ENCODE measurements at places on chromosomes 16 and 17. TPM values are rescaled to one million over a fixed set of nuclear protein-coding genes. Genes with fewer than 3 reads are reported as not detected.

DNA sequence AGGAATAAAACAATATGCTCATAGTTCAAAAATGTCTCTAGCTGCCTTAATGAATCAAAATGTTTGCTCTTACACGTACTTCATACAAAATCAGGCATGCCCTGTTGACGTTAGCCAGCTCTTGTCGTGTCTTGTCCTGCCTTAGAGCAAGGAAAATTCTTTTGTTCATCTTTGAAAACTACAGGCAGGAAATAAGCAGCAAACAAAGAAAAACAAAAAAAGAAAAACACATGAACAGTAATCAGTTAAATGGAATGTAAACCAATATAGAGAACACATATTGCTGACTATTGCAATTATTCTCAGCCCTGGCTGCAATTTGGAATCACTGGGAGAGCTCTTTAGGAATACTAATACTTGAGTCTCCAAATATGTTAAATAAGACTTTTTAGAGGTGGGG is 1.7 kb downstream of the CAPNS2 start:
- H3K4me3 ChIP-seq = no peak overlapping the region
- no peaks in the 10 kb centered on the region for H3K36me3 ChIP-seq
- DNase-seq = no peak
- no peak overlapping the region for H3K27ac ChIP-seq

DNA sequence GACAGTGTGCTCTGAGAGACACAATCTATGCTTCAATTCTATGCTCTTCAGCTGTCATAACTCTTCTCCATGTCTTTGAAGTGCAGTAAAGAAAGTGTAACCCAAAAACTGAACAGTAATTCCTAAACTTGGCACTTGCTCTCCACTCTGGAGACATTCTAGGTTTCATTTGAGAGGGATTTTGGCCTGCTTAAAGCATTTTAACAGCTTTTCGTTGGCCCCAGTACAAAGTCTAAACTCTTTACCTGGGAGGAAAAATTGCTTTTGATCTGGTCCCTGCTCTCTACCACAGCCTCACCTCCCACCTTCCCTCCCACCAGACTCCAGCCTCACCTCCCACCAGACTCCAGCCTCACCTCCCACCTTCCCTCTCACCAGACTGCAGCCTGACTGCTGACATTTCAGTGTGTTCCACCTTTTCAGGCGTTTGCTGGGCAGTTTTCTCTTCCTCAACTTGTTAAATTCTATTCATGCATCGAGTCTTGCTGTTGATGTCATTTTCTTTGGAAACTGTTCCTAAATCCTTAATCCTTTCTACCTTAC is 132.6 kb downstream of the RPTOR start:
- no peak for DNase-seq
- H3K4me1 ChIP-seq = no peaks in the 10 kb centered on the region
- no peak overlapping the region for H3K4me3 ChIP-seq
- H3K36me3 ChIP-seq = no peaks in the 10 kb centered on the region
- H3K27me3 ChIP-seq = no peaks in the 10 kb centered on the region
- no peak overlapping the region for H3K27ac ChIP-seq

DNA sequence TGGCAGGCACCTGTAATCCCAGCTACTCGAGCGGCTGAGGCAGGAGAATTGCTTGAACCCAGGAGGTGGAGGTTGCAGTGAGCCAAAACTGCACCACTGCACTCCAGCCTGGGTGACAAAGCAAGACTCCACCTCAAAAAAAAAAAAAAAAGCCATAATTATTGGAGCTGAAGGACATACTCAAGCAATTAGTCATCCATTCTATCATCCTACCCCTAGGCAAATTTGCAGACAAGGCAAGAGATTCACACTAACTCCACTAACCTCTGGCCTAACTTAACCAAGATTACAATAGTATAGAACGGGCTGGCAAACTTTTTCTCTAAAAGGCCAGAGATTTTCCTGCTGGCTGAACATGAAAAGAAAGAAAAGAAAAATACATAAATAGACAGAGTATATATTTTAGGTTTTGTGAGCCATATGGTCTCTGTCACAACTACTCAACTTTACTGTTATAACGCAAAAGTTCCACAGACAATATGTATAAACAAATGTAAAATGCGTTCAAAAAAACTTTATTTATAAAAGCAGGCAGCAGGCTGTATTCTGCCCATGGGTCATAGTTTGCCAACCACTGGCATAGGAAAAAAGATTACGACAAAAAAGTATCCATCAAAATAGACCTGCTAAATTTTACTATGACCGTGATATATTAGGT is 29.7 kb downstream of the BRIP1 start:
- no peaks in the 10 kb centered on the region for H3K27me3 ChIP-seq
- H3K36me3 ChIP-seq = no peaks in the 10 kb centered on the region
- no peak for DNase-seq

PAFAH1B1 gene
- total RNA-seq = 145 TPM

DNA sequence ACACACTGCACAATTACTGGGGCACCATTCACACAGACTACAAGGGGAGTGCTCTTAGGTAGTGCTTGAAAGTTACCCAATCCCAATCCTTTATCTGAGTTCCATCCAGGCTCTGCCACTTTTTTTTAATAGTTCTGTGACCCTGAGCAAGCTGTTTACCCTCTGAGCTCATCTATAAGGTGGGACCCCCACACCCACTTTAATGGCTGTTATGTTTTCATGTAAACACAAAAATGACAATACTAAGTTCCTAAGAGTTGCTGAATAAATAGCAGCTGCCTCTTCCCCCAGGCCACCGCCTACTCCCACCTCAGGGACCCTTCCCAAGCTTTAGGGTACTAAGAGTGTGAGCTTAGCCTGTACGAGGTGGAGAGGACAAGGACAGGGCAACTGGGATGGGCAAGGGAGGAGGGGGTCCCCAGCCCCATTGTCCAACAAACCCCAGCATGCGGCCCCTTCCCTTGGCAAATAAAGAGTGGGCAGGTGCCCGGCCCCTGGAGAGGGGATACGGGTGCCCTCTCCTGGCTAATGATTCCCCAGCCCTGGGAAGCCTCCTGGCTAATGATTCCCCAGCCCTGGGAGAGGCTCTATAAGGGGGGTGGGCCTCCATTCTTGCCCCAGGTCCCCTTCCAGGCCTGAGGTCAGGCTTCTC is 14.6 kb downstream of the SLC13A2 start:
- no peak for DNase-seq
- no peaks in the 10 kb centered on the region for H3K27me3 ChIP-seq

CCDC200 gene
- not detected for total RNA-seq

C17orf50 gene
- total RNA-seq = not detected

DNA sequence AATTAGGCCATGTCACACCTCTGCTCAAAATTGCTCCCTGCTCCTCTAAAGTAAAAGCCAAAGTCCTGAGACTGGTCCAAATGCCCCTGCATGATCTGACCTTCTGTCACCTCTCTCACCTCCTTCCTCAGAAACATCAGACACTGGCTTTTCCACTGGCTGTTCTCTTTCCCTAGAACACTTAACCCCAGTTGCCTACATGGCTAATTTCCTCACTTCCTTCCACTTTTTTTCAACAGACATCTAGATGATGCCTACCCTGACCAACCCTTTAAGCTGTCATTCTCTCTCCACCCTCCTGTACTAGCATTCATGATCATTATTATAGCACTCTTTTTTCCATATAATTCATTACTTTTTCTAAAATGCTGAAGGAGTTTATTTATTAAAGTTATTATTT is 31.0 kb downstream of the CCT6B start:
- no peaks in the 10 kb centered on the region for H3K27me3 ChIP-seq
- H3K4me3 ChIP-seq = no peak overlapping the region
- no peak overlapping the region for H3K27ac ChIP-seq
- DNase-seq = no peak
- no peaks in the 10 kb centered on the region for H3K36me3 ChIP-seq

ULK2 gene
- 13.8 TPM for total RNA-seq

ANKFN1 gene
- not detected for total RNA-seq

DNA sequence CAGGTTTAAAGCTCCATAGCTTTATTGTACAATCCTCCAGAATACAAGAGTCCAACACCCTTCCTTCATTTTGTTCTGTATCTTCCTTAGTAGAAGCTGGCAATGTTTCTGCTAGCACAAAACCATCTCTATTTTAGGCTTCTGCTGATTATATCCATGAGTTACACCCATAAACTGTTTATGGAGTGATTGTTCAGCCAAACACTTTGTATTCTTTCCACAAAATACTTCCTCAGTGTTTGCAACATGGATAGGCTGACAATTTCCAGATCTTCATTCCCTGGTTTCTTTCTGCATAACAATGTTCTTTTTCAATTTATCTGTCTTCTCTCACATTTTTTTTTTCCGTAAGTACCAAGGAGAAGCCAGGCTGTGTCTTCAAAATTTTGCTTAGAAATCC is 839.9 kb upstream of the CDH8 start:
- H3K27me3 ChIP-seq = no peaks in the 10 kb centered on the region
- no peak overlapping the region for H3K4me3 ChIP-seq
- no peak for DNase-seq
- peaks cover 5% of the 10 kb centered on the region for H3K4me1 ChIP-seq
- no peak overlapping the region for H3K27ac ChIP-seq

GRCh38 chr17:489758-490329 is 137.2 kb upstream of the RPH3AL start:
- no peaks in the 10 kb centered on the region for H3K36me3 ChIP-seq
- peak overlapping the region; percentile 66 for H3K27ac ChIP-seq
- DNase-seq = peak; percentile 69

- H3K4me3 ChIP-seq = no peak overlapping the region
- DNase-seq = no peak
- peak overlapping the region; percentile 82 for H3K27ac ChIP-seq
- H3K4me1 ChIP-seq = peaks cover 23% of the 10 kb centered on the region
- H3K36me3 ChIP-seq = no peaks in the 10 kb centered on the region
Observed at GRCh38 chr17:50902372-50903353, 36.5 kb upstream of the TOB1 start.

OTOP3 gene
- total RNA-seq = not detected

NPIPA7 gene
- 88.6 TPM for total RNA-seq

CLDN6 gene
- not detected for total RNA-seq

MYOCD gene
- total RNA-seq = 59.1 TPM

RNF43 gene
- total RNA-seq = 31.9 TPM

FBXO31 gene
- total RNA-seq = 140 TPM

- H3K27me3 ChIP-seq = no peaks in the 10 kb centered on the region
- H3K36me3 ChIP-seq = no peaks in the 10 kb centered on the region
- H3K4me3 ChIP-seq = no peak overlapping the region
- peaks cover 4% of the 10 kb centered on the region for H3K4me1 ChIP-seq
- no peak for DNase-seq
Observed at GRCh38 chr16:1817716-1818115, 8.9 kb downstream of the HAGH start.

- no peak overlapping the region for H3K4me3 ChIP-seq
- no peaks in the 10 kb centered on the region for H3K36me3 ChIP-seq
- no peak for DNase-seq
- H3K27ac ChIP-seq = no peak overlapping the region
Observed at GRCh38 chr16:58280846-58281301, 14.0 kb downstream of the PRSS54 start.

DNA sequence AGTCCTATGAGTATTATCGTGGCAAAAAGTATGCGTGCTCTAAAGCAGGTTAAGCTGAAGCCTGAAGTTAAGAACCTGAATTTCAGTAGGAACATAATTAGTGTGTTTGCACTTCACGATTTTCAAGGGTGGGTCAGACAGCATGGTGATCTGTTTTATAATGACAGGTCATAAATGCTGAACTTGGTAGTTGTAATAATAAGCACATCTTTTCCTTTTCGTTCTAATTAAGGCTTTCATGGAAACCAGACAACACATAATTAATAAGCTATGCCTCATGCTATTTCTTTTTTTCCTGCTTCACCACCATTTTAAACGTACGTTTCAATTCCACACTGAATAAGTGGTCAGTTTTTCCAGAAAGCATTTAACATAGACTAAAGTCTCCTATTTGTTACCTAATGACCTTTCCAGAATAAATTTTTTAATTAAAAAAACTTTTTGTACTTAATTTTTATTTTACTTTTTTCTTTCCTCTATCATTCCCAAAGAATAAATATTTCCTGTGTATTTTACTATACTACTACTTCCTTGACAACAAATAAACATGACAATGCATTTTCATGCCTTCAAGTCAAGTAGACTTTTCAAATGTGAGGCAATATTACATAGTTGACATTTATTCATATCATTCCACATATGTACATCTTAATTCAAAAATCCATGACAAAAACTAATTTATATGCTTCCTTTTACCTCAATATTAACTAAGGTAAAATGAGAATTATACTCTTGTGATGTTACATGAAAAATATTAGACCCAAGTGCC is 22.4 kb downstream of the CMC2 start:
- H3K36me3 ChIP-seq = no peaks in the 10 kb centered on the region
- H3K4me1 ChIP-seq = no peaks in the 10 kb centered on the region
- DNase-seq = no peak
- H3K27me3 ChIP-seq = no peaks in the 10 kb centered on the region
- no peak overlapping the region for H3K4me3 ChIP-seq

- no peaks in the 10 kb centered on the region for H3K36me3 ChIP-seq
- no peaks in the 10 kb centered on the region for H3K27me3 ChIP-seq
- H3K27ac ChIP-seq = peak overlapping the region; percentile 91
- H3K4me3 ChIP-seq = no peak overlapping the region
Observed at GRCh38 chr16:70691223-70692129, 5.6 kb upstream of the MTSS2 start.

GRCh38 chr16:65274566-65274965 is 152.7 kb upstream of the CDH11 start:
- H3K4me3 ChIP-seq = no peak overlapping the region
- H3K4me1 ChIP-seq = no peaks in the 10 kb centered on the region
- DNase-seq = no peak

TP53 gene
- total RNA-seq = 27.9 TPM

DNA sequence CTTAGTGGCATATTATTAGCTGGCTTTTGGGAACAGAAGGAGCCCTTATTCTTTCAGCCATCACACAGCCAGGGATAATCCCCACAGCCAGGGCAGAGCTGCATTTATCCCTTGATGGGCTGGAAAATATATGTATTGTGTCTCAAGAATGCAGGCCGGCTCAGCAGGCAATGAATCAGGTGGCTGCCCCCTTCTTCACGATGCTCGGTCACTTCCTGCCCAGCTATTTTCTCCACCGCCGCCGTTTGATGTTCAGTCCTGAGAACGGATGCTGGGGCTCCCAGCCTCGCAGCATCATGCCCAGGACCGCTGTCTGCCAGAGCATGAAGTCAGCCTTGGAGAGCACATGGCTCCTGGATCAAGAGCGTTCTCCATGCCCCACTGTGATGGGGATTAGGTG is 4.3 kb upstream of the MYH3 start:
- H3K4me3 ChIP-seq = no peak overlapping the region
- no peaks in the 10 kb centered on the region for H3K4me1 ChIP-seq
- no peaks in the 10 kb centered on the region for H3K27me3 ChIP-seq
- no peaks in the 10 kb centered on the region for H3K36me3 ChIP-seq

NR1D1 gene
- 7.2 TPM for total RNA-seq

DNA sequence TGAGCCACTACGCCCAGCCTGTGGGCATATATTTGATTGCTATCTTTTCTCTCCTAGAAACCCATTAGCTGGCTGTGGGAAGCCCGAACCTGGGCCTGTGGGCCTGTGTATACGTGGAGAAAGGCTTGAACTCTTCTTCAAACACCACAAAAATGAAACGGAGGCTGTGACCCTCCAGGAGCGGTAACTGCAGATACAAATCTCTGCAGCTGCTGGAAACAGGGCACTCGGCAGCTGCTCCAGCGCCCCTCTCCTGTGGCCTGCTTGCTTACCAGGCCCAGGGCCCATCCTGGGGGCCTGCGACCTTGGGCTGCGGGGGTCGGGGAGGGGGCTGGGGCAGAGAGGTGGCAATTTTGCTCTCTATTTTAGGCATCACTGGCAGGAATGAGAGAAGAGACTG is 28.0 kb upstream of the MTSS2 start:
- DNase-seq = no peak
- no peaks in the 10 kb centered on the region for H3K27me3 ChIP-seq
- peak overlapping the region; percentile 86 for H3K27ac ChIP-seq
- no peaks in the 10 kb centered on the region for H3K36me3 ChIP-seq

All from transverse colon (tissue), 4 donors.